Activated CD8-positive, alpha-beta T cell treated with anti-CD3 and anti-CD28 coated beads for 36 hours (primary cell): ENCODE measurements at places on chromosomes 7 and 10.

GRCh38 chr7:11329626-11330025 is 356.0 kb downstream of the PHF14 start:
- DNase-seq: no peak

- DNase-seq: peak; percentile 12
Observed at GRCh38 chr10:46091828-46092523, 45.9 kb upstream of the MSMB start.

- no peak for DNase-seq
Observed at GRCh38 chr7:124423863-124424262, 341.7 kb downstream of the GPR37 start.

GRCh38 chr10:124710266-124710881 is 33.8 kb downstream of the FAM53B start:
- no peak for DNase-seq

- DNase-seq: no peak
Observed at GRCh38 chr7:69738396-69738951, 140.2 kb downstream of the AUTS2 start.

GRCh38 chr7:105920766-105921165 is 42.3 kb upstream of the CDHR3 start:
- no peak for DNase-seq

DNA sequence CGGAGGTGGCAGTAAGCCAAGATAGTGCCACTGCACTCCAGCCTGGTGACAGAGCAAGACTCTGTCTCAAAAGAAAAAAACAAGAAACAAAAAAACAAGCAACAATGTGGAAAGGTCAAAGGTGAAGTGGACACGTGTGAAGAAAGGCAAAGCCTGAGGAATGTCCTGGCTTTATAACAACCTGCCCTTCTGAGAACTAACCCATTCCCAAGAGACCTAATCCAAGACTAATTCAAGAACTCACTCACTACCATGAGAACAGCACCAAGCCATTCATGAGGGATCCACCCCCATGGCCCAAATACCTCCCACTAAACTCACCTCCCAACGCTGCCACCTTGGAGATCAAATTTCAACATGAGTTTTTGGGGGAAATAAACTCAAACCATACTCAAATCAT is 47.5 kb upstream of the KIF5B start:
- no peak for DNase-seq

GRCh38 chr10:15712883-15713282 is 6.8 kb downstream of the ITGA8 start:
- no peak for DNase-seq

DNA sequence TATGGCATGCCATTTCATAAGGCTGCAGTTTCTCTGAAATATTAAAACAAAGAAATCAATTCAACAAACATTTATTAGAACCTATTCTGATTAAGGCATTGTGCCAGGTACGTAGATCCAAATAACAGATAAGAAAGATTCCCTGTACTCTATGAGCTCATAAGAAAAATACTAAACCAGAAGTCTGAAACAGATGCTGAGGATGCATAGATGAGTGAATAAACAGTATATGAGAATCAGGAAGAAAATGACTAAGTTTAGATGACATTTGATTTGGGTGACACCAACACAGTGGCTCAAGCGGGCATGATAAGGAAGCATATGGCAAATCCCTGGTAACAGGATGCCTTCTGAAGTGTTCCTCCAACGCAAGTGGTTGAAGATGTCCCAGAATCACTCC is 477.2 kb downstream of the PARD3 start:
- DNase-seq: no peak
